ENCODE measurements at places on chromosomes 2 and 18.

DNA sequence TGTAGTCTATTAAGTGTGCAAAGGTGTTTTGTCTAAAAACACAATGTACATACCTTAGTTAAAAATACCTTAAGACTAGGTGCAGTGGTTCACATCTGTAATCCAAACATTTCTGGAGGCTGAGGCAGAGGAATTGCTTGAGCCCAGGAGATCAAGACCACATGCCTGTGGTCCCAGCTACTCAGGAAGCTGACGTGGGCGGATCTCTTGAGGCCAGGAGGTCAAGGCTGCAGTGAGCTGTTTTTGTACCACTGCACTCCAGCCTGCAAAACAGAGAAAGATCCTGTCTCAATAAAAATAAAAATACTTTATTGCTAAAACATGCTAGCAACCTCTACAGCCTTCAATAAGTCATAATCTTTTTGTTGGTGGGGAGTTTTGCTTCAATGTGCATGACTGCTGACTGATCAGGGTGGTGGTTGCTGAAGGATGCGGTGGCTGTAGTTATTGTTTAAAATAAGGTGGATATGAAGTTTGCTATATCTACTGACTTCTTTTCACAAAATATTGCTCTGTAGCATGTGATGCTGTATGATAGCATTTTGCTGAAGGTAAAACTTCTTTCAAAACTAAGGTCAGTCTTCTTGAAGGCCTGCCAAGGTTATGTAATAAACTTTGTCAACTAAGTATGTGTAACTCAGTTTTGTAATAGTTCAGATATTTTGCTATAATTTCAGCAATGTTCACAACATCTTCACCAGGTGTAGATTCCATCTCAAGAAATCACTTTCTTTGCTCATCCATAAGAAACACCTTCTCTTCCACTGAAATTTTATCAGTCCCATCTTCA, 1238.0 kb upstream of the NRXN1 start:
- DNase-seq = no peak

DNA sequence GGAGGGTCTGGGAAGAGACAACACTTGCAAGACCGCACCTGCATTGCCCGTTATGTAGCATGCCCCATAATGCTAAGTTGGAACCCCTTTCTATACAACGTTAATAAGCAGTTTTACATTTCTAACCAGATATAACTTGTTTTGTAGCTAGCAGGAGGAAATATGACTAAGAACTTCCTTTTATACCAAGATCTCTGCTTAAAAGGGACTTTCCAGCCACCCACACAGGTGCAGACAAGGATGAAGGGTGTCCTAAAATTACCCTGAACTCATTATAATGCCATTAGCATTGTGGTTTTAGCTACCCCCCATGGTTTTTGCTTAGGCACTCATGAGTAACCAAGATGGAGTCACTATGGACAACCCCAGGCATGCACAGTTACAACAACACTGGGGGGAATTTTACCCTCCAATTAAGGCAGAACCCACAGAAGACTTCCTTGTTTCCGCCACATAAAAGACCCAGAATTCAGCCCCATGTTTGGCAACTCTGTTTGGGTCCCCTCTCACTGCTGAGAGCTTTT, 362.8 kb downstream of the CBLN2 start:
- DNase-seq = no peak

- DNase-seq = no peak
Observed at GRCh38 chr2:170739048-170739447, 23.9 kb downstream of the SP5 start.

DNA sequence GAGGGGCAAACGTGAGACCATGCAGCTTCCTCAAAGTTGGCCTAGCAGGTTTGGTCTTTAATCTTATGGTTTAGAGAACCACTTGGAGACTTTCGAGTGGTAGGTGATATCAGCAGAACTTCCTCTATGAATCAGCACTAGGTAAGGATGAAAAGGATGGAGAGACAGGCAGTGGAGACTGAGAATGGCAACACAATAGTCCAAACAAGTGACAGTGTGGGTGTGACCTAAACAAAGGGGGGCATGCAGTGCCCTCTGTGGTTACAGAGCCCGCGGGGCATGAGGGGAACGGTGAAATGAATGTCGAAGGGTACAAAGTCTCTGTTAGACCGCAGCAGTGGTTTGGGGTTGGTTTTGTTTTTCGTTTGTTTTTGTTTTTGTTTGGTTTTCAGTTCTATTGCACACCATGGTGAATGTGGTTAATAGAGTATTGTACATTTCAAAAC, 143.9 kb downstream of the L3MBTL4 start:
- no peak for DNase-seq

DNA sequence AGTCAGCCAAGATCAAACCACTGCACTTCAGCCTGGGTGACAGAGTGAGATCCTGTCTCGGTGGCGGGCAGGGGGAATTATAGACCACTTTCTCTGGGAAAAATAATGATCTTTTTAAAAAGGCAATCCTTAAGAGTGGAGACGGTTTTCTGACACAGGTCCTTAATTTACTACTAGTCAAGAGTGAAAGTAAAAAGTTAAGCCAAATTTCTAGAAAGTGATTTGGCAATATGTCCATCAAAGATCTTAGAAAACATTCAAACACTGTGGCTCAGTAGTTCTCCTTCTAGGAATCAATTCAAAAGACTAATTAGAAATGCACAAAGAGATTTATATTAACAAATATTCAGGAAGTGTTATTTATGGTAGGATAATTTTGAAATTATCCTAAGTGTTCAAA, 148.5 kb upstream of the DNMT3A start:
- no peak for DNase-seq

DNA sequence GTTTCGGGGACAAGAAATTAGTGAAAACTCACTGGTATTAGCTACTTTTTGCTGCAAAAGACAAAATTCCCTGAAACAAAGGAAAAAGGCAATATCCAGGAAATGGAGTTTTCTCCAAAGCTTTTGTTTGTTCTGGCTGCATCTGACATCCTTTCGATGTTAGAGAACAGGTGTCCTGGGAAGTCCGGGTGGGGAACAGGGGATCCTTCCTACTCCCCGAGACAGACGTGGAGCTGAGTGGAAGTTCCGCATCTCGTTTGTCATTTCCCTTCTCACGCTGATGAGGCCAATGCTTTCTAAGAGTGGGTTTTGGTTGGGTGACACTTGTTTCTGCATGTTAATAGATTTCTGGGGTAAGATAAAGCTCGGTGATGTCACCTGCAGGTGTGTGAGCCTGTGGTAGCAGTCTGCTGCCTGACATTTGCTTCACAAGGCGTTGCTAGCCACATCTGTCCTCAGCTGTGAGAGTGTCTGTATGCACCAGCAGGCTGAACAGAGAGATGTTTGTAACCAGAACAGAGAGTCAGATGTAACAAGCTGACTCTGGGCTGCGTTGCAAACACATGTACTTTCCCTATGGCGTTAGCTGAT, 125.9 kb downstream of the ACOXL start:
- DNase-seq = peak; percentile 69

DNA sequence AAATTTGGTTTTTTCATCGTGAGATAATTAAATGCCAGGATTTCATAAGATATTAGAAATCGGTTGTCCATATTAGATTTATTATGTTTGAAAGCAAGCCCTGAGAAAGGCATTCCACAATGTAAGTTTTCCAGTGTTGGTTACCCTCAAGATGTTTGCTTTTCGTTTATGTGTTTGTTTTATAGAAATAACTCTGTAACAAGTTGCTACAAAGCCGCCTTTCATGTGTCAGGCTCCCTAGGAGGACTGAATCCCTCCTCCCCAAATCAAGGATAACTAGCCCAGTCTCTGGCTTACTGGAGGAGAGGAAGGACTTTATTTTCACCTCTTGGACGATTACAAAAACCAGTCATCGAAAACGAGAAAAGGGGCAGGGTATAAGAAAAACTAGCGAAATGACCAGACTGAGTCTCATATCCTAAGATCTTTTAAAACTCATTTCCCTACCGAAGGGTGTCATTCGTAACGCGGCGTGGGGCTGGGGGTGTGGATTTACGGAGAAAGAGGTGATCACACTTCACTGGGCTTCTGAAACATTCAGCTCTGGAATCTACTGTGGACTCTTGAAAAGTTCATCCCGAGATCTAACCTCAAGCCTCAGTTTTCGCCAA, 1.0 kb upstream of the PEX13 start:
- no peak for DNase-seq

DNA sequence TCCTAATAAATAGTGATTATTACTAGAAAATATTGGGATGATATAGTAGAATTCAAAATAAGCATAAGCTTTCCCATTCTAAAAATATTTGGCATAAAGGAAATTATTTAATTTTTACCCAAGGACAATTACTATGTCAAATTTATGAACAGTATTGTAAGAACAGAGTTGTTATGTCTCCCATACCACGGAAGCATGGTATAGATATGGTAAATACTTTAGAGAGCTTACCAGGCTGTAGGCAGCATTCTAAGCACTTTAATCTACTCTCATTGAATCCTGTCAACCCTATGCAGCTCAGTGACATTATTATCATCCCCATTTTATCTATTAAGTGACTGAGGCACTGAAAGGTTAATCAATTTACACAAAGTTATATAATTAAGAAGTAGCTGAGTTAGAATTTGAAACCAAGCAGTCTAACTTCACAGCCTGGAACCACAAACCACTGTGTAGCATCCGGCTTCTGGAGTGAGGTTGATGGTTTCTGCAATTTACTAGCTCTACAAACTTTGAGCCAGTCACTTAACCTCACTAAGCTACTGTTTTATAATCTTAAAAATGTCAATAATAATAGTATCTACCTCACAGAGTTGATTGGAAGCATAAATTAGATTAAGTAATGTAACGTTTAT, 323.7 kb downstream of the ARHGAP15 start:
- DNase-seq = peak; percentile 53

- no peak for DNase-seq
Observed at GRCh38 chr18:41320100-41320499, 634.9 kb upstream of the PIK3C3 start.

- no peak for DNase-seq
Observed at GRCh38 chr2:196233021-196233804, 61.8 kb upstream of the STK17B start.

DNA sequence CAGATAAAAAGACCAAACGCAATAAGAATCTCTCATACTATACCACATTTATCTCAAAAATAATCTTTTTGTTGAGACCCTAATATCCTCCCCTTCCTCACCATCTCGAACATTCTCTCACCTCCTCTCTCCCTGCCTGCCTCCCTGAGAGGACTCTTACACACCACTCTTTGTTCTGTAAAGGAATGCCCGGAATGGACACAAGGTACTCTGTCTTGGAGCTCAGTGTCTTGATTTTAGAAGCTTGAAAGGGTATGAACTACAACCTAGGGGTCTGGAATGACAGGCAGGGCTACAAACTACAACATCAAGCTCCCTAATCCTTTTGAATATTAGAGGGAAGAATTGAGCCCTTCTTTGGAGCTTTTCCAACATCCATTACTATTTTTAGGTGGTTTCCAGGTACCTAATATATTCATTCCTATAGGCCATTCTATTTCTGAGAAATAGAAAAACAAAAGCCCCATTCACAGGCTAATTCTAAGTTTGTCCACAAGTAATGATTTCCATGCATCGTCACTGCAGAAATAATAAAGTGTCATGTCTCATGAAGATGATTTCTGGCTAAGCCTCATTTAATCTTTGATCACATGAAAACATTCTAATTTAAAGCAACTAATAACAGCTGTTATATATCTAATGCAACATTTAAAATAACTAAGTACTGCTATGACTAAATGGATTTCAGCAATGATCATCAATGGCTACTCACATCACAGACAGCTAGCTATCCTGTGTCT, 60.6 kb downstream of the LRP2 start:
- DNase-seq = no peak

DNA sequence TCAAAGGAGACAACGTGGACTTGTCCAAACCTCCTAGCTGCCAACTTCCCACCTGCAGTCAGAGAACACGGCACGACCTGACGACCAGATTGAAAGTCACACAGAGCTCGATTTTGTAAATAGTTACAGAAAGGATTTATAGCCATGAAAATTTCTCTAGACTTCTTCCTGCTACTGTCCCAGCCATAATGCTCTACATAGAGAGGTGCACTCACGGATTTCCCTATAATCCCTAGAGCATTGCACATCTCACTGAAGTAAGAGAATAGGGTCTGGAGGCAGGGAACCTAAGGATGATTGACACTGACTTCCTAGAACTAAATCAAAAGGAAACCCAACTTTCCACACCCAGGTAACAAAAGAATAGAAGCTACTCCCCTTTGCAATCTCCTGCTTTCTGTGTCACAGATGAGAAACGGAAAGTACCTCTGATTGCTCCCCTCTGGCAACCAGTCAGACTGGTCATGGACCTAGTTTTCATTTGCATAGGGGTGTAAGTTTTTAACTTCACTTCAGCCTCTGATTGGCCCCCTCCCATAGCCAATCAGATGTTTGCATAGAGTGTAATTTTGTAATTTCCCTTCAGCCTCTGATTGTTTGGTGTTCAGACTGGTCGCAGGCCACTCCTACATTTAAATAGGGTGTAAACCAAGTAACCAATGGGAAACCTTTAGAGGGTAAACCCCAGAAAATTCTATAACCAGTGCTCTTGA, 58.6 kb upstream of the FBXO11 start:
- no peak for DNase-seq

- DNase-seq = no peak
Observed at GRCh38 chr2:987789-988188, 37.1 kb downstream of the SNTG2 start.

- no peak for DNase-seq
Observed at GRCh38 chr2:213290501-213290900, 6.2 kb downstream of the SPAG16 start.

DNA sequence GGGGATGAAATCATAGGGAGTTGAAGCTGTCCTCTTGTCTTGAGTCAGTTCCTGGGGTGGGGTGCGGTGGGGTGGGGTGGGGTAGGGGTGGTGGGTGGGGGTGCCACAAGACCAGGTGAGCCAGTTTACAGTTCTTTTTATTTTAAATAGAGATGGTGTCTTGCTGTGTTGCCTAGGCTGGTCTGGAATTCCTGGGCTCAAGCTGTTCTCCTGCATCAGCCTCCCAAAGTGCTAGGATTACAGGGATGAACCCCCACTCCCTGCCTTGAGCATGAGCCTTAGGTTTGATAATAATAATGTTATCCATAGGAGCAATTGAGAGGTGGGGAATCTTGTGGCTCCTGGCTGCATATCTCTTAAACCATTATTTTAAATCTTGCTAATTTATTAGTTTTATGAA, 183.1 kb upstream of the ALPP start:
- DNase-seq = no peak

- DNase-seq = no peak
Observed at GRCh38 chr2:199147216-199147615, 310.5 kb downstream of the SATB2 start.

GRCh38 chr2:219469186-219469724, 29.4 kb upstream of the GMPPA start:
- no peak for DNase-seq

- DNase-seq = no peak
Observed at GRCh38 chr2:234548695-234549420, 52.0 kb upstream of the ARL4C start.

Data from effector memory CD8-positive, alpha-beta T cell (primary cell).